Stimulated activated CD4-positive, alpha-beta T cell treated with anti-CD3 and anti-CD28 coated beads, Interleukin-1b, Interleukin-23, amount 100 ng/mL, for 1 hour (primary cell): ENCODE measurements at places on chromosomes 12 and 14.

GRCh38 chr12:42235426-42235825, 2.6 kb downstream of the YAF2 start:
- DNase-seq: no peak

DNA sequence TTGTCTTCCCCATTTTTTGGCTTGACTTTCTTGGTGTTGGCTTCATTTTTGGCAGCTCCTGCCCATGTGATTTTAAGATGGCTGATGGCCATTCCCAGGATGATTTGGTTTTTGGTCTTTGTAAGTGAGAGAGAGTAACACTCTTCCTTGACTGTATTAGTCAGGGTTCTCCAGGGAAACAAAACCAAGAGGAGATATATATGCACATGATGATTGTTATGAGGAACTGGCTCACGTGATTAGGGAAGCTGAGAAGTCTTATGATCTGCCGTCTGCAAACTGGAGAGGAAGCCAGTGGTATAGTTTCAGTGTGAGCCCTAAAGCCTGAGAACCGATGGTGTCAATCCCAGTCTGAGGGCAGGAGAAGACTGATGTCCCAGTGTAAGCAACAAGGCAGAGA, 146.6 kb downstream of the NRXN3 start:
- no peak for DNase-seq

DNA sequence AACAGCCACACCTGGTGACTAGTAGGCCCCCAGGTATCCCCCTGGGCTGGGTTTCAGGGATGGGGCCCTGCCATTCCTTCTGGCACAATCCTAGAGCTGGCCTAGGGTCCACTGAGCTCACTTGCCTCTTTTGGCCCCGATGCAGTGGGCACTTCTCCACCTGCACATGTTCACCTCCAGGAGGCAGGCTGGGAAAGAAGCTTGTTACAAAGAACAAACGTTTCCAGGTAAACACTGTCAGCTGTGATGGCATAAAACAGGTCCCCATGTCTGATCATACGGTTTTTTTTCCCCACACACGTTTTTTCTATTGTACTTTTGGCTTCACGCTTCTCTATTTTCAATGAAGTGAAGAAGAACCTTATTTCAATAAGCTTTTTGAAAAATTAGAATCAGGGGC, 15.8 kb upstream of the HVCN1 start:
- DNase-seq: no peak

- DNase-seq: no peak
Measured at GRCh38 chr12:122844366-122844971, 9.2 kb downstream of the HIP1R start.

- DNase-seq: no peak
Measured at GRCh38 chr12:113244478-113244958, 23.3 kb downstream of the TPCN1 start.

DNA sequence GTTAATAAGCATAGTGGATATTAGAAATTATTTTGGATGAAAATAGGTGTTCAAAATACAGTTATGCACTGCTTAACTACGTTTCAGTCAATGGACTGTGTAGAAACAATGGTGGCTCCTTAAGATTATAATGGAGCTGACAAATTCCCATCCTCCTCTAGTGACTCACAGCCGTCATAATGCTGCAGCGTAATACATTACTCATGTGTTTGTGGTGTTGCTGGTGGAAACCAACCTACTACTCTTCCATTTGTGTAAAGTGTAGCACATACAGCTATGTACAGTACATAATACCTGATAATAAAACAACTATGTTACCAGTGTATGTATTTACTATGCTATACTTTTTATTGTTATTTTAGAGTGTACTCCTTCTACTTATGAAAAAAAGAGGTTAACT, 111.2 kb upstream of the TMCC3 start:
- no peak for DNase-seq

DNA sequence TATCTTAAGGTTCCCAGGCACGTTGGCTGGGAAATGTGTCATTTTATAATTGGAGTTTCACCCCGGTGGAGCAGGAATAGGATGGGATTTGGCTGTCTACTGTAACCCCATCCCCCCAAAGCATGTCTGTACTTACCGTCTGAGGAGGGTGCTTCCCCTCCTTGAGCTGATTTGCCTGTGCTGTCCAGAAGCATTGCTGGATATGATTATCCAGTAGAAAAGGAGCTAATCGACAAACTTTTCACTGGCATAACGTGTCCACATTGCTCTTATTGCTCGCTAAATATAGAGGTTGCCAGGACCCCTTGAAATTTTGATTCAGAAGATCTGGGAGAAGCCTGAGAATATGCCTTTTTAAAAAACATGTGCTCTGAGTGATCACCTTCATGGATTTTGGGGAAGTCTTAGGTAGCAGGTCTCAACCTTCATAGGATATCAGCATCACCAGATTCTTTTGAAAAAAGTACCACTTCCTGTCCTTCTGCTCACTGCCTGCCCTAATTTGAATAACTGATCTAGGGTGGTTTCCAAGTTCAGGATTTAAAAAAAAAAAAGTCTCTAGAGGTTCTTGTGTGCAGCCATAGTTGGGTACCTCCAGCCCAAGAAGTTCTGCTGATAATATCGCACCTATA, 80.4 kb upstream of the KCNA1 start:
- no peak for DNase-seq

- DNase-seq: no peak
Measured at GRCh38 chr12:1851151-1851701, 30.9 kb downstream of the LRTM2 start.

GRCh38 chr12:105480162-105480561, 149.7 kb downstream of the C12orf75 start:
- DNase-seq: no peak
